ENCODE measurements at places on chromosomes 16 and 17. TPM values are rescaled to one million over a fixed set of nuclear protein-coding genes. Genes with fewer than 3 reads are reported as not detected.

DNA sequence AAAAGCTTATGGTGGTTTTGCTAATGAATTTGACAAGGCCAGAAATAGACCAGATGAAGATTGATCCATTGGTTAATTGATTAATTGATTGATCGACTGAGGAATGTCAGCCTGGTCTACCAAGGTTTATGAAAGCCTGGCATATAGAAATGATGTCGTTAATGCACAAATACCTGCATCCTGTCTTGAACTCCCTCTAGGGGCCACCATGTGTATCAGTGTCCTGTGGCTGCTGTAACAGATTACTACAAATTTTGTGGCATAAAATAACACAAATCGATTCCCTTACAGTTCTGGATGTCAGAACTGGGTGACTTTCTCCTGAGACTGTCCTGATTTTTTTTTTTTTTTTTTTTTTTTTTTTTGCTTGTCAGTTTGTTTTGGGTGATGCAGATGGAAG, 553.2 kb downstream of the MAF start:
- H3K27me3 ChIP-seq = no peaks in the 10 kb centered on the region
- H3K4me1 ChIP-seq = no peaks in the 10 kb centered on the region
- H3K27ac ChIP-seq = no peak overlapping the region
- H3K4me3 ChIP-seq = no peak overlapping the region
- no peaks in the 10 kb centered on the region for H3K36me3 ChIP-seq

GRCh38 chr17:28533091-28533807, 19.2 kb downstream of the UNC119 start:
- H3K4me1 ChIP-seq = peaks cover 17% of the 10 kb centered on the region
- H3K27me3 ChIP-seq = no peaks in the 10 kb centered on the region
- no peak for DNase-seq
- H3K4me3 ChIP-seq = no peak overlapping the region
- no peaks in the 10 kb centered on the region for H3K36me3 ChIP-seq
- peak overlapping the region; percentile 12 for H3K27ac ChIP-seq

- H3K27me3 ChIP-seq = no peaks in the 10 kb centered on the region
- H3K4me1 ChIP-seq = peaks cover 10% of the 10 kb centered on the region
- no peak overlapping the region for H3K27ac ChIP-seq
- no peak overlapping the region for H3K4me3 ChIP-seq
Observed at GRCh38 chr16:87119748-87120147, 197.4 kb downstream of the C16orf95 start.

DNA sequence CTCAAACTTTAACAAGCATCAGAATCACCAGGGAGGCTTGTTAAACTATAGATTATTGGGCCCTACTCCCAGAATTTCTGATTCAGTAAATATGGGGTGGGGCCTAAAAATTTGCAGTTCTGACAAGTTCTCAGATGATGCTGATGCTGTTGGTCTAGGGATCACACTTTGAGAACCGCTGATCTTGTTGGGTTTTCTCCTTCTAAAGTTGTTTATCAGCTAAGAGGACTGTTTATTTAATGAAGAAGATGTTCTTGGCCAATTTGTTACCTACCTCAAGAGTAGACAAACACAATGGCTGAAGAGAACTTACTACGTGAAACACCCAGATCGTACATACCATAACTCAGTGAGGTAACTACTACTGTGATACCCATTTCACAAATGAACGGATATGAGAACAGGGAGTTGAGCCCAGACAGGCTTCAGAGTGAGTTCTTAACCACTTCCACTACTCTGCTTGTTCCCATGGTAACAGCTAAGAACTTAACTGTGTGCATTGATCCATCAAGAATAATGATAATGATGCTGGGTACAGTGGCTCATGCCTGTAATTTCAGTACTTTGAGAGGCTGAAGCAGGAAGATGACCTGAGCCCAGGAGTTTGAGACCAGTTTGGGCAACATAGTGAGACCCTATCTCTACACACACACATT, 85.3 kb upstream of the NSRP1 start:
- no peak overlapping the region for H3K4me3 ChIP-seq
- H3K27ac ChIP-seq = no peak overlapping the region
- no peaks in the 10 kb centered on the region for H3K4me1 ChIP-seq
- DNase-seq = no peak

- no peak for DNase-seq
- no peaks in the 10 kb centered on the region for H3K4me1 ChIP-seq
- H3K36me3 ChIP-seq = no peaks in the 10 kb centered on the region
- no peak overlapping the region for H3K27ac ChIP-seq
- H3K27me3 ChIP-seq = no peaks in the 10 kb centered on the region
Observed at GRCh38 chr17:9886141-9886930, 18.7 kb downstream of the RCVRN start.

GRCh38 chr16:11162586-11163268, 93.3 kb downstream of the SOCS1 start:
- H3K36me3 ChIP-seq = no peaks in the 10 kb centered on the region
- no peak overlapping the region for H3K4me3 ChIP-seq
- no peaks in the 10 kb centered on the region for H3K4me1 ChIP-seq

DNA sequence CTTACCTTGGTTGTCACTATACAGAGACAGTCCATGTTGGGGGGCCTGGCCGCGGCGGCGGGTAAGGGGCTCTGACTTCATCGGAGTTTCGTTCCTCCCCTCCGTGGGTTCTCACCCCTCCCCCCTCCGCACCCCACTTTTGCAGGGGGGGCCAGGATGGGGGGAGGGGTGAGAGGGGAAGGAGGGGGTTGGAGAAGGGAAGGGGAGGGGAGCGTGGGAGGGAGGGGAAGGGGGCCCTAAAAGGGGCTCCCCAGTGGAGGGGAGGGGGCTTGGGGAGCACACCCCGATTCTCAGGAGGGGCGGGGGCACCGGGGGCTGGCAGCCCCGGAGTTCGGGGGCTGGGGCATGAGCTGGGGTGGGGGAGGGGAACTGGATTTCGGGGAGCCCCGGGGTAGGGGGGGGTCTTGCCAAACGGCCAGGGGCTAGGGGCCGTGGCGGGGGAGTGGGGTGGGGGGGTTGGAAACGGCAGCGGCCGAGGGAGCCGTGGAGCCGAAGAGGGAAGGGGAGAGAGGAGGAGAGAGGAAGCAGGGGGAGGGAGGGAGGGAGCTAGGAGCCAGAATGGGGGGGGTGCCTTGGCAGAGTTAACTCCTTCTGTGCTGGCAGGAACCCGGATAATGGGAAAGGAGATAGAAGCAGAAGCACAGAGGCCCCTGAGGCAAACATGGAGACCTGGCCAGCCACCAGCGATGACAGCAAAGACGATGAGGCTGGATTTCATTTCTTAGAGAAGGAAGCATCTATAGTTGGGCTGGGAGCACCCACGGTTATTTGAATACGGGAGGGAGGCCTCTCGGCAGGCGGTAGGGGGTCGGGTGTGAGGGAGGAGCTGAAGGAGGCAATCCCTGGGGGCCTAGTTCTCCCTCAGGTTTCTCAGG, 2.3 kb downstream of the DLG4 start:
- no peaks in the 10 kb centered on the region for H3K27me3 ChIP-seq
- H3K4me3 ChIP-seq = peak overlapping the region; percentile 65
- peaks cover 11% of the 10 kb centered on the region for H3K36me3 ChIP-seq
- H3K27ac ChIP-seq = no peak overlapping the region
- DNase-seq = peak; percentile 45
- peaks cover 34% of the 10 kb centered on the region for H3K4me1 ChIP-seq

DNA sequence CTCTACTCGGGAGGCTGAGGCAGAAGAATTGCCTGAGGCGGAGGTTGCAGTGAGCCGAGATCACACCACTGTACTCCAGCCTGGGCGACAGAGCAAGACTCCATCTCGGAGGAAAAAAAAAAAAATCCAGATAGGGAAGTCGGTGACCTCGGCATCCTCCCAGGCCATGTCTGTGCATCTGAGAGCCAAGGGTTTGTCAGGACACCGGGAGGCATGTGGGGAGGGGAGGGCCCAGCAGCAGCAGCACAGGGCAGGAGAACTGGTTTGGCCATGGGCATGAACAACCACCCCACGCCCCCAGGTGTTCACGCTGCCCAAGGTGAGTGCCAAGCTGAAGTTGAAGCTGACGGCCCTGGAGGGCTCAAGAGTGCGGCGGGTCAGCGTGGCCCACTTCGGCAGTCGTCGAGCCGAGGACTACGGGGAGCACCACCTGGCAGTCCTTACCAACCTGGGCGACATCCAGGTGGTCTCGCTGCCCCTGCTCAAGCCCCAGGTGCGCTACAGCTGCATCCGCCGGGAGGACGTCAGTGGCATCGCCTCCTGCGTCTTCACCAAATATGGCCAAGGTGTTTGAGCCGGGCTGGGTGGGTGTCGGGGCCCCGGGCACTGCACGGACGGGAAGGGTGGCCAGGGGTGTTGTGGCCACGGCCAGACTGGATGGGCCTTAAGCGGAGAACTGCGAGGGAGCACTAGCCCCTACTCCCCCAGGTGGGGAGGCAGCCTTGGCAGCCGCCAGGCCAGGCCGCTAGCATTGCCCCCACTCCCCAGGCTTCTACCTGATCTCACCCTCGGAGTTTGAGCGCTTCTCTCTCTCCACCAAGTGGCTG, 14.7 kb upstream of the MYO15B start:
- DNase-seq = no peak
- H3K27ac ChIP-seq = no peak overlapping the region
- peaks cover 8% of the 10 kb centered on the region for H3K36me3 ChIP-seq
- no peak overlapping the region for H3K4me3 ChIP-seq

- no peaks in the 10 kb centered on the region for H3K4me1 ChIP-seq
- H3K36me3 ChIP-seq = no peaks in the 10 kb centered on the region
- no peak overlapping the region for H3K27ac ChIP-seq
- peaks cover 77% of the 10 kb centered on the region for H3K27me3 ChIP-seq
Observed at GRCh38 chr17:14308965-14309879, 8.3 kb downstream of the HS3ST3B1 start.

- DNase-seq = peak; percentile 21
- no peak overlapping the region for H3K27ac ChIP-seq
- no peaks in the 10 kb centered on the region for H3K27me3 ChIP-seq
- H3K36me3 ChIP-seq = no peaks in the 10 kb centered on the region
Observed at GRCh38 chr17:164303-165235, 16.9 kb downstream of the DOC2B start.

The PIPOX gene
- total RNA-seq = 1.5 TPM

The CPHXL2 gene
- total RNA-seq = not detected

The SLFN12 gene
- total RNA-seq = not detected

The KRTAP4-3 gene
- total RNA-seq = not detected

The CDH16 gene
- total RNA-seq = not detected

Data from PC-3 (cell line).